ENCODE measurements at places on chromosomes 13 and 19. TPM values are rescaled to one million over a fixed set of nuclear protein-coding genes. Genes with fewer than 3 reads are reported as not detected.

The YIPF2 gene
- 40.5 TPM for total RNA-seq

The ZNF709 gene
- total RNA-seq: 20.8 TPM

The TMEM255B gene
- total RNA-seq: 10.9 TPM

DNA sequence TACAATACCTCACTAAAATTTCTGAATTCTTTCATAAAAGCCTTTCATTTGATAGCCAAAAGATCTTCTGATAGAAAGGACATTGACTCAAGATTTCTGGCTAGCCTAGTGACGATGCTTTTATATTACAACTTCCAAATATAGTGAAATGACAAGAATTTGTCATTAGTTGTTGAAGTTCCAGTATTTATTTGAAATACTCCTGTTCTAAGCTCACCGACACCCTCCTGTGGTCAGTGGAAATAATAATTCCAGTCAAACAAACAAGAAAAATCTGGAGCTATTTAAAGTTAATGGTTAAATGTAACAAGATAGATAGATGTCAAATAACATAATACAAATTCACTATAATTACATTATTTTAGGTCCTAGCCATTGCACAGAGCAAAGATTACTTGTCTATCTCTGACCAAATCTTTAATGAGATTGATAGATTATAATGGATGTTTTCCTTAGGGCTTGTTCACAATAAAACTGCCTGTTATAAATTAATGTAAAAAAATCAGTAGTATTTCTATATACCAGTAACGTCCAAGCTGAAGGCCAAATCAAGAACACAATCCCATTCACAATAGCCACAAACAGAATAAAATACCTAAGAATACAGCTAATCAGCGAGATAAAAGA lies 195.5 kb downstream of the RGCC start:
- no peaks in the 10 kb centered on the region for H3K27me3 ChIP-seq
- DNase-seq: no peak
- H3K4me3 ChIP-seq: no peak overlapping the region

- no peaks in the 10 kb centered on the region for H3K36me3 ChIP-seq
- H3K27ac ChIP-seq: no peak within 1 kb of the TSS
- H3K4me1 ChIP-seq: no peaks in the 10 kb centered on the region
- H3K4me3 ChIP-seq: no peak within 1 kb of the TSS
- no peaks in the 10 kb centered on the region for H3K27me3 ChIP-seq
- DNase-seq: no peak
Observed at GRCh38 chr19:8052464-8052859, at the start of gene CCL25. CCL25 (plus strand) TSS chr19:8052760; CDS start chr19:8053050, 290 bp downstream.

- H3K4me1 ChIP-seq: no peaks in the 10 kb centered on the region
- H3K36me3 ChIP-seq: no peaks in the 10 kb centered on the region
- no peak for DNase-seq
- no peaks in the 10 kb centered on the region for H3K27me3 ChIP-seq
- H3K27ac ChIP-seq: no peak overlapping the region
Observed at GRCh38 chr19:31947436-31948115, 397.8 kb upstream of the ZNF507 start.

The TMPRSS9 gene
- 0.69 TPM for total RNA-seq

- H3K4me1 ChIP-seq: no peaks in the 10 kb centered on the region
- no peak overlapping the region for H3K27ac ChIP-seq
- no peak for DNase-seq
- no peaks in the 10 kb centered on the region for H3K36me3 ChIP-seq
Observed at GRCh38 chr13:113087923-113088690, 17.5 kb upstream of the F7 start.

DNA sequence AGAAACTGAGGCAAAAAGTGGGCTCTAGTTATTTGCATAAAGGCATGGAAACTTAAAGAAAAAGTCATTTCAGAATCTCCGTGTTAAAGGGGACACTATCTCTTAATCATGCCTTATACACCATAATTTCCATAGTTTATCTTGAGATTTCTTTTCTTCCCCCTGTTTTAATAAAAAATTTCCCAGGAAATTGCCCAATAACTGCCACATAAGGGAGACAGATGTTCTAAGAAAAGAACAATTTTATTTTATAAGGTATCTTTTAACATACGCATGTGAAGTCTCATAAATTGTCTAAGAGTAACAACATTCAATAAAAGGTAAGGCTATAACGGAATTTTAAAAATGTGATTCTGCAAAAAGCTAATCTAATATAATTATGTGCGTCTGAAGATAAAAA lies 371.3 kb downstream of the IRS2 start:
- H3K4me1 ChIP-seq: no peaks in the 10 kb centered on the region
- no peak for DNase-seq
- no peaks in the 10 kb centered on the region for H3K27me3 ChIP-seq

The ZNF575 gene
- total RNA-seq: 2.8 TPM

The NLRP11 gene
- 0.28 TPM for total RNA-seq

DNA sequence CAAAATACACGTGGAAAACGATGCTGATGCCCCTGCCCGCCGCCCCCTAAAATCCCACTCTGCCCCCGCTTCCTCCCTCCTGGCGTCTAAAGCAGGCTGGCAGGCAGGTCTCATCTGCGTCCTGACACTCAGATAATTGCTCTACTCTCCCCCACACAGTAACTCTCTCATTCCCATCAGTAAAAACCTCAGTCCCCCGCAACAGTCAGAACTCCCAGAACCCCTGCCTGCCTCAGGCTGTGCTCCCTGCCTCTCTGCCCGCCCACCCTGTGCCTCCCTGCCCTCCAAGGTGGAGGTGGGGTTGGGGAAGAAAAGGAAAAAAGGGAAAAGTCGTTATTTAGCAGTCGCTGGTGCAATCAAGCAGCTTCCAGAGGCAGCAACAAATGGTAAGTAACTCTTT lies 473.7 kb downstream of the EFNB2 start:
- H3K4me3 ChIP-seq: no peak overlapping the region
- no peaks in the 10 kb centered on the region for H3K36me3 ChIP-seq
- H3K27ac ChIP-seq: no peak overlapping the region
- no peaks in the 10 kb centered on the region for H3K4me1 ChIP-seq
- DNase-seq: no peak
